IMR-90 (cell line): ENCODE measurements at places on chromosomes 4 and X. TPM values are rescaled to one million over a fixed set of nuclear protein-coding genes. Genes with fewer than 3 reads are reported as not detected.

Gene SPATA18
- total RNA-seq = 4.7 and 5.0 TPM in 2 replicates

Gene GJB1
- total RNA-seq = not detected in 2 replicates

Gene PTPN13
- 29.0 and 31.4 TPM in 2 replicates for total RNA-seq

Gene GNRHR
- total RNA-seq = not detected in 2 replicates

Gene PDE6B
- total RNA-seq = under 0.01 TPM in 1 of 2 replicates, not detected in the other

Gene GPR50
- not detected in 2 replicates for total RNA-seq

Gene RAB40A
- under 0.01 TPM in 2 replicates for total RNA-seq

DNA sequence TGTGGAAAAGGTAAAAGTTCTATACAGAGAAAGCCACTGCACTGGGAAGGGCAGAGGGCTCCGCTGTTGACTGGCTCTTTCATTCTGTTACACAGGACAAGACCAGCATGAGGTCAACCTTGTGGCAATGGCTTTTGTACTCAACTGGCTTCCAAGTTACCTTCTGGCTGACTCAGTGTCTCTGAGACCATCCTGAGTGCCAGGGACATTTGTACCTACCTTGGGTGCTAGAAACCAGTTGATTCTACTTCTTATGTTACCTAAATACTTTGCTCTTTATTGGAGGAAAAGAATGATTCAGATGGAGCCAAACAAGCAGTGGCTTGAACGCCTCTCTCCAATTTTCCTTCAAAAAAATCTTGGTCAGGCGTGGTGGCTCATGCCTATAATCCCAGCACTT is 123.2 kb downstream of the RBM47 start:
- DNase-seq = no peak

- DNase-seq = no peak
Observed at GRCh38 chr4:150355858-150356455, 226.0 kb upstream of the MAB21L2 start.

DNA sequence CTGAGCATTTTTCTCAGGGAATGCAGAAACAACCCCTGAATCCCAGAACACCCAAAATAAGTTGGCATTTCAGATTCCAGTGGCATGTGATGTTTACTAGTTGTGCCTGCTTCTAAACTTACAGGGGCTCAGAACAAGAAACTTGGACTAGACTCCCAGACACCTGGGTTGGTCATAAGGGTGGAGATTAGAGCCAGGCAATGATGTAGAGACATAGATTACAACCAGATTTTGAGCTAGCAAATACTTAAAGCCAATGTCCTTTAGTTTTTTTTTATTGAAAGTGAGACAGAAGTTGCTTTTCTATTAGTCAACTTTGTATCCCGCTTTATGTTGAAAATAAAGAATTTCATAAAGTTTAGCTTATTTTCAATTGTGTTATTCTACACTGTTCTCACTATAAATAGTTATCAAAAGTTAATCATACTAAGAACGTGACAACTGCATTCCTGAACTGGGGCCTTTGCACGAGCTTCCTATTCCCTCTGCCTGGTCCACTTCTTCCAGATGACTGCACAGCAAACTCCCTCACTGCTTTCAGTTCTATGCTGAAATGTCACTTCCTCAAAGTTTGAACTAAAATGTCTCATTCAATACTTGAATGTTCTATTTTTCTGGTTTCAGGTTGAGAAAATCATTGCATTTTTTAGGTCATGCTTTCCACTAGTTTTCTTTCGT is 224.7 kb upstream of the PPP1R2C start:
- DNase-seq = no peak

DNA sequence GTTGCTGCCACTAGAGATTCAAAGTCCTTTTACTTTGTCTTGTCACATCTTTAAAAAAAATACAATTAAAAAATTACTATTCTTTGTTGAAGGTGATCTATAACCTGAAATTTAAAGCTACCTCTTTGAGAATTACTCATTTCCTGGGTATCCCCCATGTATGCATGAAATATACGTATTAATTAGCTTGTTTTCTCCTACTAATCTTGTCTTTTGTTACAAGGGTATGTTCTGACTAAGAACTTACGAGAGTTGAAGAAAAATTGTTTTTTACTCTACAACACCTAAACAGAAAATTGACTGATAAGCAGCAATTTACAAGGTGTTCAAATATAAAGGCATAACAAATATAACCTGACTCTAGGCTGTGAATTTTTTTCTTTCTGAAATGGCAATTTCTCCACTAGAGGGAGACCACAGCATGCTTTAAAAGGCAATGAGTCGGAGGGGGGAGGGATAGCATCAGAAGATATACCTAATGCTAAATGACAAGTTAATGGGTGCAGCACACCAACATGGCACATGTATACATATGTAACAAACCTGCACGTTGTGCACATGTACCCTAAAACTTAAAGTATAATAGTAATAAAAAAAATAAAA is 249.6 kb downstream of the OPHN1 start:
- DNase-seq = peak; percentile 51

DNA sequence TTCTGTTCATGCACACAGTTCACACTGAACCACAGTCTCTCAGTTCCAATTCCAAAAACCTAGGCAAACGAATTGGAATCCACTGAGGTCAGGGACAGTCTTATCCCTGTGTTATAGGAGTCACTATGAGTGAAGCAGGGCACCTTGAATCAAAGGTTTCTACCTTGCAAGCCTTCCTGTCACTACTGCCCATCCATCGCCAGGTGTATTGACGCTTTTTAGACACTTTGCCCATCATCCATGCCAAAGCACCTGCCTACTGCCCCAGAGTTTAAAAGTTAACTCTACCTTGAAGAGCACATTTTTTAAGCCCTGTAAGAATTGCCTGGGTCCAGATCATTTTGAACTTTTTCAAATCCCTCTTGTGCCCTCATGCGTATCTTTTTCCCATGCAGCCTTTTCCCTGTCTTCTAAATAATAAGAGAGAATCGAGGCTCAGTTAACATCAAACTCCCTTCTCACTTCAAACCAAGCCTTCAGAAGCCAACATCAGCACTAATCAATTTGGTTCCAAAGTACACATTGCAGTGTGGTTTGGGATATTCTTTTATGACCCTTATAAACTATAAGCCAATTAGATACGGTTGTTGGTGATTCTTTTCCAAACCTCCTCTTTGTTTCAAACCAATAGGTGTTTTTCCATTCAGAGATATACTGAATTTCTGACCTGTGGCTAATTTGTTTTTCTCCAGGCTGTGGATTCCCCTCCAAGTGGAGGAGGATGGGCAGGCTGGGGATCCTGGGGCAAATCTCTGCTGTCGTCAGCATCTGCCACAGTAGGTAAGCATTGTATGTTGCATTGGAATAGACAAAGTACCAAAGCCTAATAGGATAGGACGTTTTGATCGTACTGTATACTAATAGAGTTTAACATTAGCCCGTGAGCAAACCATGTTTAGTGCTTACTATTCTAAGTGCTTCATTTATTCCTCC is 23.7 kb downstream of the FAM114A1 start:
- DNase-seq = no peak

DNA sequence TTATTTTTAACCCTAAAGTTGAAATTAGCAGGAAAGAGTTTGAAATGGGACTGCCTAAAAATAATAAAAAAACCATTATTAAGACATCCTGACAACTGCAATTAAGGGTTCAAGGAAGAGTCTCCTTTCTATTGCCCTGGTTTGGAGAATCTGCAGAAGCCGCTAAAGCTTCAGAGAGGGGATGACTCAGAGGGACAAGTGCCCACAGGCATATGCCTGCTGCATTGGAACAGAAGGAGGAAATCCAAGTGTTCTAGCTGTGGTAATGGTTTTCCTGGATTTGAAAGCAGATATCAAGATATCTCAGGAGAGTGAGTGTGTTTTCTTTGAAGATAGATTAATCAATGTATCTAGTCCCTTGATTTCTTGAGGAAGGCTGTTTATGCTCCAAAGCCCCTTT is 235.1 kb upstream of the TAPT1 start:
- DNase-seq = no peak

GRCh38 chr4:8346838-8347605 is 77.5 kb downstream of the HTRA3 start:
- no peak for DNase-seq

- peak; percentile 58 for DNase-seq
Observed at GRCh38 chr4:138898282-138898681, 117.3 kb upstream of the NOCT start.

- peak; percentile 21 for DNase-seq
Observed at GRCh38 chrX:67555578-67556203, 11.9 kb downstream of the AR start.

DNA sequence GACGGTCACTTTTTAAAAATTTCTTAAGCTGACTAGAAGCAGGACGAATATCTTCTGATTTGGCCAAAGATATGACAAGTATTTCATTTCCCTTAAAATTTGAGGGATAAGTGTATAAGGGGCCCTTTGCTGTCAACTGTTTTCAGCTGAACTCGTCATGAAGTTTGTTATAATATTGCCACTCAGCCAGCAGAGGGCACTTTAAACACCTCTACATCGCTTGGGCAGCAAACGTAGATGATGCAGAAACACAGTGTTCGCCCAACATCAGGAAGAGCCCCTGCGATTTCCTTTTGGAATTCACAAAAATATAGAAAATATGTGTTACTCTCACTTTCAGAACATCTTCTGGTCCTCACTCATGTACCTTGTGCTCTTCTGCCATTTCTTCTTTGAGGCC is 435.7 kb upstream of the FMR1 start:
- no peak for DNase-seq

DNA sequence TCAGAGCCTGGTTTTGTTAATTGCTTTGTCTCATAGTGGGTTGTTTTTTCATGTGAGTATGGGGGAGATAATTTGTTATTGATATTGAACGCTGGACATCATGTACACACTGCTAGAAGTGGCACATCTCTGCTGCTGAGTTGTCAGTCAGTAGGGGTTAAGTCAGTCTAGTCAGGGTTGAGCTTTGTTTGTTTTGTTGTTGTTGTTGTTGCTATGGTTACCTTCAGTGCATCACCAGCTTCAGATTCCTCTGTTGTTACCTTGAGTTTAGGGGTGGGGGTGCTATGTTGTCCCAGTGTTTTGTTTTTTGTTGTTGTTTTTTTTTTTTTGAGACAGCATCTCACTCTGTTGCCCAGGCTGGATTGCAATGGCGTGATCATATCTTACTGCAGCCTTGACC is 9.9 kb downstream of the YIPF6 start:
- DNase-seq = no peak
